Cardiac muscle cell (in vitro differentiated cells and primary cell): ENCODE measurements at places on chromosomes 6 and 20.

- no peak for DNase-seq
Observed at GRCh38 chr6:51477711-51478311, 609.6 kb downstream of the PKHD1 start.

DNA sequence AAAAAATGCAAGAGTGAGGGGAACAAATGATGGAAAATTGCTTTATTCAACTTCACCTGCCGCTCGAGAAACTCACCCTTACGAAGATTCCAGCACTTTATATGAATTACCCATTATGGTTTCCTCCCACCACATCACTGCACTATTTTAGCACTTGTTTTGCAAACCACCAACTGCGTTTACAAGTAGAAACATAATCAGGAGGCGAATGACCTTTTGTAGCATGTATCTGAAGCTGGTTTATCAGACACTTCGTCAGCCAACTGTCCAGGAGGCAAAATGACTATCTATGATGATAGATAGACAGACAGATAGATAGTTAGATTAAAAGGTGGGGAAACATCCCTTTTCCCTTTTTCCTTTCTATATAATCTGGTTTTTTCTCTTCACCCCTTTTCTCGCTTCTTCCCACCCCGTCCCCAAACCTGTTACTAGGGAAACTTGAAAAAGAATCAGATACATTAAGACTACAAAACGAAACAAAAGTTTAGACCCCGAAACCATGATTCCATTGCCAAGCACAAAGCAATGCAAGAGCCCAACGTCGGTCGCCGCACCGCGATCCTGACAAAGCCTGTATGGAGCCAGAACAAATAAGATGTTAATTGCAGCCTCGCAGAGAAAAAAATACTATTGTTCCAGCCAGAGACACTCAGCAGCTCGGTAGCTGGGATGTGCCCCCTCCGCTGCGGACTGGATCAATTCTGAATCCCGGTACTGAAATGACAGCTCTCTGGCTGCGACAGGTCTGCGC lies 933 bp upstream of the ADGRB3 start:
- no peak for DNase-seq

DNA sequence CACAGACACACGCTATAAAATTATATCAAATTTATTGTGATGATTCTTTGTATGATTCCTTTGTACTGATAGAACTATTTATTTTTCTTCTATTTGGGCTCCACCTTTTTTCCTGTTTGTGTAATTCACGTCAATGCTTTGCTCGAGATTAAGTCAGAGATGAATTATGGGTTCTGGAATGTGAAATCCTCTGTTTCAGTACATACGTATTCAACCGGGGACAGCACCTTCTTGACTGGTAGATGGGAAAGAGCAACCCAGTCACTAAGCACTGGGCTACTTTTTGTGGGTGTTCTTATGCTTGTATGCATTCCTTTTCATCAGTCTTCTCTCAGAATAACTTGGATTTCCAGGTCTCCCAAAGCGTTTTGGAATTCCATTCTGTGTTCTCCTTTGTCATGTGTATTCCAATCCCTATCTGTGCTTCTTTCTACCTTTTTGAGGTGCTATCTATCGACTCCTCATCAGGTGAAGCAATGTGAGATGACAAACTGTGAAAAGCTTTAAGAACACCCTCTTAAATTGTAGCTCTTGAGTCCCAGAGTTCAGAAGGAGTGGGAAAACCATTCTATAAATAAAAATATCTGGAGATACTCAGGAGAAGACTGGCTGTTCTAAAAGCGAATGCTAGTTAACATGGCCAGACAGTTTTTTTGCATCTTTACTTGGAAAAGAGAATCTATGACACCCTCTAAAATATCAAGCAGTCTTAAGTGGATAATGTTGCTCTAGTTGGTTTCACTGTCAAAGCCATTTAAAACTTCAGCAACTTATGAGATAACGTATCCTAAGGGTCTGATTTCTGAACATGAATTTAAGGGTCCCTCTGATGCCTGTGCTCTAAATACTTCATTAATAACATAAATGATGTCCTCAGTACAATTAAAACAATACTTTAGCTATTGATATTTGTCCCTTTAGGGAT lies 197.7 kb upstream of the PREP start:
- DNase-seq = peak; percentile 45

DNA sequence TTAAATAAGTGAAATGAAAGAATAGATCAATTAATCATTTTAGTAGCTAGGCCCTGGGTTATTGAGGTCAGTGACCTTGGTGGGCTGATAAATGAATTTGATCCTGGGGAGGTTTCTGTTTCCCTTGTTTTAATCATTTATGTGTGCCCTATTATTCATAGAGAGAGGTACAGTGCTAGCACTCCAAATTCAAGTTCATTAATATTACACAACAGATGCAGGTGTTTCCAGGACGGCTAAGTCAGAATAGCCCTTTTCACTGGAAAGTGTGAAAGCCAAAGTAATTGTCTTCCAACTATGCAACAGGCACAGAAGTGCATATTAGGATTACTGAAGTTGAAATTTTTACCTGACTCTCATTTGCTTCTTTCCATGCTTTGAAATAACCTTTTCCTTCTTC lies 61.7 kb upstream of the SGK1 start:
- DNase-seq = no peak

GRCh38 chr20:24648481-24648880 lies 179.1 kb downstream of the SYNDIG1 start:
- DNase-seq = peak; percentile 54

DNA sequence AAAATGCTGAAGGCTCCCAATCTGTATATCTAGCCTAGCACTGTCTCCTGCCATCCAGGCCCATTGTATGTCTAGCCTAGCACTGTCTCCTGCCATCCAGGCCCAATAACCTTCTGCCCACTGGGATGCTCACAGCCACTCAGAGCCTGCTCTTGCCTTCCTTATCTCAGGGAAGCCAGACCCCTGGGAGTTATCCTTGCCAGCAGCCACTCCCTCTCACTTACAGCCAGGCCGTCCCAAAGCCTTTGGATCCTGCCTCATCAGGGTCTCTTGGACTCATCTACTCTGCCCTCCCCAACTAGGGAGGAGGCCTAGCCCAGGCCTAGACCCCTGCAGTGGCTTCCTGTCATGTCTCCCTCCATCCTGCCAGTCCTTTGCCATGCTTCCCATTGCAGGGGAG lies 37.3 kb downstream of the KIF3B start:
- no peak for DNase-seq

GRCh38 chr6:35629876-35630378 lies 58.8 kb downstream of the FKBP5 start:
- DNase-seq = no peak

DNA sequence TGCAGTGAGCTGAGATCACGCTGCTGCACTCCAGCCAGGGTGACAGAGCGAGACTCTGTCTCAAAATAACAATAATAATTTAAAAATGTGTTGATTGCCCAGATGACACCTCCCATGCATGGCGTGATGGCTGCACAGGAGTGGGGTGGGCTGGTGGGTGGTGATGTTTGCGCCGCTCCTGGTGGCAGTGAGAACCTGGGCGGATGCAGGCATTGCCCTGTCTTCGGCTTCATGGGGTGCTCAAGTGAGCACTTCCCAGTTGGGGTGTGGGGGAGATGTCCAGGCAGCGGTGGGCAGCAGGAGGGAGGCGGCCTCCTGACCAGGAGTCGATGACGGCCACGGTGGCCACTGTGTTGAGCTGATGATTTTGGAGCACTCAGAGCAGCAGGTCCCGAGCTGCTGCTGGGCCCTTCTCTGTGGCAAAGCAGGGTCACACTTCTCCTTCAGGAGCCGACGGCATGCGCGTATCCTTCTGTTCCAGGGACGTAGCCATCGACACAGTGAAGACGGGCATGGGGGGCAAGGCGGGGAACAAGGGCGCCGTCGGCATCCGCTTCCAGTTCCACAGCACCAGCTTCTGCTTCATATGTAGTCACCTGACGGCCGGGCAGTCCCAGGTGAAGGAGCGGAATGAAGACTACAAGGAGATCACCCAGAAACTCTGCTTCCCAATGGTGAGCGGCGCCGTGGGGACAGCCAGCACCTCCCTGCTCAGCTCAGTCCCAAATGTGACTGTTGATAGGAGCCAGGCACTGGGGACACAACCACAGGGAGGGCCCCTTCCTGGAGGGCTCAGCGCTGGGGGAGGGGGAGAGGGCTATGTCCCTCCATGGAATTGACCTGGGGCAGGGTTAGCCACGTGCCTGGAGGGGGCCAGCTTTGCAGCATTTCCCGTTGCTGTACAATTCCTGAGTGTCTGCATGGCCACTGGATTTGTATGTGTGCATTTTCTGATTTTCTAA lies 89.7 kb downstream of the SYNJ2 start:
- no peak for DNase-seq

DNA sequence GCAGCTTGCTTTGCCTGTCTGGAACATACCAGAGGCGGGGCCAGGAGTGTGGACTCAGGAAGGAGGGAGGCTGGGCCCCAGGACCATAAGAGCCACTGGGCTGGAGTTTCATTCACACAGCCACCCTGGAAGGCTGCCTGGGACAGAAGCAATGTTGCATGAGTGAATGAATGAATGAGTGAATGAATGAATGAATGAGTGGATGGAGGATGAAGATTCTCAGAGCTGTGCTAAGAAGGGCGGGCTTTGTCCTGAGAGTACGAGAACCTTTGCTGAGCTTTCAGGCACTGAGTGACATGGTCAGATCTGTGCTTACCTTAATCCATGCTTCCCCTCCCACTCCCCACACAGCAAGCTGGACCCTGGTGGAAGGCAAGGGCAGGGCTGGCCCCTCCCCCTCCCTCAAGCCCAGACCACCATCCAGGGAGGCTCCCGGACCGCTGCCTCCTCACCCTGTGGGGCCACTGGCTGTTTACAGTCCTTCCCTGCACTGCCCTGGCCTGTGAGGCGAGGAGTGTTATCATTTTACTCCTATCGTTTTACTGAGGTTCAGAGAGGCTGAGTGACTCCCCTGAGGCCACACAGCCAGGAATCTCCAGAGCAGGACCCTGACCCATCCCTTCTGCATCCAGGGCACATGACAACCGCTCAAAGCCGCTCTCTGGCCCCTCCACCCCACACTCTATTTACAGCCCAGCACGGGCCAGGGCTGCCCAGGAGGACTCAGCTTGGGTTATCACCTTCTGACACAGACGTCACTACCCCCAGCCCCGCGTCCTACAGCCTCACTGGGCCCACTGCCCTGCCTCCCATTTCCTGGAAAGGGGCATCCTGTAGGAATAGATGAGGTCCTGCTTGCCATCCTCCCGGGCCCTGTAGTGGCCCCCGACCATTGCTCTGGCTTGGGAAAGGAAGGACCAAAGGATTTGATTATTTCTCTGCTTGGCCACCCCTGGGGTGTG lies 269.7 kb downstream of the TAF4 start:
- no peak for DNase-seq

GRCh38 chr20:14407336-14407735 lies 69.9 kb upstream of the FLRT3 start:
- no peak for DNase-seq

DNA sequence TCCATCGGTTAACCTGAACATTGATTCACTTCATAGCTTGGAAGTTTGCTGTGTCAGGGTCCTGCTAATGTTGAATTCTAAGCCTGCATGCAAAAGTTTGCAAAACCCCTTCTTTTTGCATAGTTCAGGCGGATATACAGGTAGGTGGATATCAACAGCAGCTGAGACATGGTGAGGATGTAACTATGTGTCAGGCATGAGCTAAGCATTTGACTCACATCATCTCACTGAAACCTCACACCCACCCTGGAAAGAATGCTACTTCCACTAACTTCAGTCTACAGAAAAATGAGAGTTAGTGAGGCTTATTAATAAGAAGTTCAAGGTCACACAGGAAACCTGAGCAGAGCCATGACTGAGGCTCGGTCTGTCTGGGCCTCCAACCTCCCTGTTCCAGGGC lies 276.9 kb downstream of the BMP7 start:
- DNase-seq = no peak

DNA sequence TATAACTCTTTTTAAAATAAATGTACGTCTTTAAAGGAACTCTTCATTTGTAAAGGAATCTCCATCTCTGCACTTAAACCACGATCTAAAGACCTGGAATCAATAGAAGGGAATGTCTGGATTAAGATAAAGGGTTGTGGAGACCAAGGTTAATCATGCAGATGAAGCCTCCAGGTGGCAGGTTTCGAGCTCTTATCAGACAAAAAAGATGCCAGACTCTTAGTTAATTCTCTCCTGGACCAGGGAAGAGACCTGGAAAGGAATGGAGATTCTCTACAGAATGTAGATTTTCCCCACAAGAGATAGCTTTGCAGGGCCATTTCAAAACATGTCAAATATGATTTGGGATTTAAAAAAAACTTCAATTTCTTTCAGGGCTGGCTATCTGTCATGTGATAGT lies 71.5 kb upstream of the SSTR4 start:
- no peak for DNase-seq

DNA sequence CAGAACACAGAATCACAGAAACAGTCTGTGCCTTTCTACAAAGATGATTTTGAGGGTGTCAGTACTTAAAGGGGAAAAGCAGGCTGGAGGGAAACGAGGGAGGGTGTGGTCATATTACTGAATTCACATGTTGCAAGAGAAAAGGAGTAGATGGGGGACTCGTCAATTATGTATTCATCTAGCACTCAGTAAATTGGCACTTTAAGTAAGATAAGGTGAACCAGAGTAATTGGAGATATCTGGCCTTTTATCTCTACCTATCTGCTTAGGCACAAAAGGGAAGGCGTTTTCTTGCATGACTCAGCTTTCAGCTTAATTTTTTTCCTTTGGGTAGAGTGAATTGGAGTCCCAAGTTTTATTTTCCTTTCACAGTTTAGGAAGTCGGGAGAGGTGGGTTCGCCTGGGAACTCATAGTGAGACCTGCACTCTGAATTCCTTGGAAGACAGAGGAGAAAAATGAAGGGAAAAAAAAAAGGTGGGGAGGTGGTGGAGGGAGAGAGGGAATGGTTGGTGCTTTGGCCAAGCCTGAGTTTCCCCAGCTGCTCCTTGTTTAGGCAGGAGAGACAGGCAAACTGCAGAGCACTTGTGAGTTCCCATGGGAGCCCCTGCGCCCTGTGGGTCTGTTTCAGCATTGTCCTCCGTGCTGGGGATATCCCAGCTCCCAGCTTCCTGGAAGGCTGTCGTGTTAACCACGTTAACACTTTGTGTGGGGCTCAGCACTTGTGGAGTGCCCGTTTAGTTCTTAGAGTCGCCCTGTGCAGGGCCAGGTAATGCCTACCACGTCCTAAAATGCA lies 19.7 kb upstream of the GTSF1L start:
- peak; percentile 56 for DNase-seq

GRCh38 chr6:133286765-133287164 lies 45.6 kb downstream of the EYA4 start:
- DNase-seq = no peak

DNA sequence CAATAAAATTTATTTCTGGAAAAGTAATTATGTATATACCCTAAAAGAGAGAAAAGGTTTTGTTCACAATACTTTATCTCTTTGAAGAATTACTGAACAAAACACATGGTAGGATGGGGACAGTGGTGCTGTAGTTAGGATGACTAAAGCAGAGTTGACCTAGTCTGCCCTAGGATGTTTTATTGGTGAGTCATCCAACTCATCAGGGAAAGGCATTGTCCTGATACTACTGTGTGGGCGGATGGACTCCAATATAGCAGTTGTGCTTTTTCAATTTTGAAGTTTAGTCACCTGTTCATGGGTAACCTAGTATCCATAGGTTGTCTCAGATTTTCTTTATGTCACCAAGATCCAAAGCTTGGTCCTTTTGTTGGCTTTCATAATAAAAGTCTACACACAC lies 53.3 kb upstream of the EYS start:
- DNase-seq = no peak

GRCh38 chr6:74574794-74575193 lies 631.1 kb downstream of the COL12A1 start:
- peak; percentile 61 for DNase-seq

GRCh38 chr6:88248709-88249321 lies 82.7 kb upstream of the CNR1 start:
- no peak for DNase-seq

- no peak for DNase-seq
Observed at GRCh38 chr6:33036535-33036934, 27.1 kb upstream of the HLA-DOA start.
